ENCODE measurements at places on chromosomes 4 and X. TPM values are rescaled to one million over a fixed set of nuclear protein-coding genes. Genes with fewer than 3 reads are reported as not detected.

DNA sequence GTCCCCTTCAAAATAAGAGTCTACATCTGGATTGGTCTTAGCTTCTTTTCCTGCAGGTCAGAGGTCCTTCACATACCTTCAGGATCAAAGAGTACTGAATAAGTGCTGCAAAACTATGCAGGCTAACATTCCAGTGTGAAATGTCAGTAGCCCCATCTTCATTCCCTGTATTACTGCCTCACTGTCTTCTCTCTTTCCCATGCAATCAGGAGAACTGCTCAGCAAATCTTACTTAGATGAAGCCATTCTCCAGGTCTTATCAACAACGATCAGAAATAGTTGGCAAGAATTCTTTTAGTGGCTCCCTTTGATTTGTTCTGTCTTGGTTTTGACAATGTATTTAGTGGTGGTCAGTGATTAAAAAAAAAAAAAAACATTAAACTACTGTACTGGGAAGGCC is 26.0 kb upstream of the IQCM start:
- peaks cover 3% of the 10 kb centered on the region for H3K27me3 ChIP-seq
- H3K4me1 ChIP-seq: no peaks in the 10 kb centered on the region
- no peak overlapping the region for H3K4me3 ChIP-seq
- H3K27ac ChIP-seq: no peak overlapping the region
- no peak for DNase-seq

DMRTC1B gene
- total RNA-seq: not detected

LIN54 gene
- 22.7 TPM for total RNA-seq

DNA sequence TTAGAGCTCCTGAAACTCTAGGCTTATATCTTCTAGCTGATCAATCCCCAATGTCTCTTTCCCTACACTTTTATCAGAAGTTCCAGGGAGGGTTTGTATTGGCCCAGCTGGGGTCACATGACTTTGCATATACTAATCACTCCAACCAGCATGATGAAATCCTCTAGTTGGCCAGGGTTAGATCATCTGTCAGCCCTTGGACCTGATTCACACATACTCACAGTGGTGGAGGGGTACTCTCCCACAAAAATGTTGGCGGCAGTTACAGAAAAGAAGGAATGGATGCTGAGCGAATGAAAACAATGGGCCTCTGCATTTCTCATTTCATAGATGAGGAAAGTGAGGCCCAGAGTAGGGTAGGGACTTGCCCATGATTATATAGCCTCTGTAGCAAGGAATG is 151.1 kb downstream of the PJA1 start:
- H3K27ac ChIP-seq: no peak overlapping the region
- H3K4me1 ChIP-seq: no peaks in the 10 kb centered on the region
- no peak for DNase-seq
- H3K4me3 ChIP-seq: no peak overlapping the region
- H3K36me3 ChIP-seq: no peaks in the 10 kb centered on the region

GRCh38 chrX:123336666-123337065 is 152.6 kb downstream of the GRIA3 start:
- no peak overlapping the region for H3K27ac ChIP-seq
- no peaks in the 10 kb centered on the region for H3K27me3 ChIP-seq
- DNase-seq: no peak
- H3K4me3 ChIP-seq: no peak overlapping the region

DNA sequence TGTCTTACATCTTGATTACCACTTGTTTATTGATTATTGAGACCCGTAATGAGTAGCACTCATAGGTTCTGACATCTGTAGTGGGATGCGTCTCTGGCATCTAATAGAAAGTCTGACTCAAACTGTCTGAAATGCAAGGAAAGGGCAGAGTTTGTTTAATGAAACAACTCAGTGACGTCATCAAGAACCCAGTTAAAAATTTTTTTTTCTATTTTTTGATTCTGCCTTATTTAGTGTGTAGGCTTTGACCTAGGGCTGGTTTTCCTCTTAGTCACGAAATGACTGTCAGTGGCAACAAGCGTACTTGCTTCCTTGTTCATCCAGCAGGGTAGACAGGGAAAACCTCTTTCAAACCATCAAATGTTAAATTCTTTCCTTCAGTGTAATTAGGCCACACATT is 3.1 kb upstream of the CDKL5 start:
- no peak overlapping the region for H3K4me3 ChIP-seq
- H3K27ac ChIP-seq: no peak overlapping the region
- no peaks in the 10 kb centered on the region for H3K36me3 ChIP-seq

DNA sequence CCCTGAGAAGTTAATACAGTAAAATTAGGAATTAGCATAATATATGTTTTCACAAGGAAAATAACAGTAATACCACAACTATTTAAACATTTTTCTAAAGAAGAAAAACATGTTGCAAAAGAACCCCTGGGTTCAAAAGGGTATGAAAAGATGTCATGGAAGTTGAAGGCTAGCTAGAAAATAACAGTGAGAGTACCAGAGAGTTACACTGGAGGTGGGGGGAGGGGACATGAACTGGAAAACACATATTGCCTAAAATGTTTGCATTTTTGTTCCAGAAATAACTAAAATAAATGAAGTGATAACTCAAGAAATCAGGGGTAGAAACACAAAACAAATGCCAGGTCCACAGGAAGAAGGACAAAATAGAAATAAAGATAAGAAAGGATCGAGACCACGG is 336.6 kb upstream of the MAD2L1 start:
- peaks cover 3% of the 10 kb centered on the region for H3K27me3 ChIP-seq
- H3K4me1 ChIP-seq: no peaks in the 10 kb centered on the region
- no peak for DNase-seq
- H3K4me3 ChIP-seq: no peak overlapping the region

AFM gene
- total RNA-seq: not detected

DNA sequence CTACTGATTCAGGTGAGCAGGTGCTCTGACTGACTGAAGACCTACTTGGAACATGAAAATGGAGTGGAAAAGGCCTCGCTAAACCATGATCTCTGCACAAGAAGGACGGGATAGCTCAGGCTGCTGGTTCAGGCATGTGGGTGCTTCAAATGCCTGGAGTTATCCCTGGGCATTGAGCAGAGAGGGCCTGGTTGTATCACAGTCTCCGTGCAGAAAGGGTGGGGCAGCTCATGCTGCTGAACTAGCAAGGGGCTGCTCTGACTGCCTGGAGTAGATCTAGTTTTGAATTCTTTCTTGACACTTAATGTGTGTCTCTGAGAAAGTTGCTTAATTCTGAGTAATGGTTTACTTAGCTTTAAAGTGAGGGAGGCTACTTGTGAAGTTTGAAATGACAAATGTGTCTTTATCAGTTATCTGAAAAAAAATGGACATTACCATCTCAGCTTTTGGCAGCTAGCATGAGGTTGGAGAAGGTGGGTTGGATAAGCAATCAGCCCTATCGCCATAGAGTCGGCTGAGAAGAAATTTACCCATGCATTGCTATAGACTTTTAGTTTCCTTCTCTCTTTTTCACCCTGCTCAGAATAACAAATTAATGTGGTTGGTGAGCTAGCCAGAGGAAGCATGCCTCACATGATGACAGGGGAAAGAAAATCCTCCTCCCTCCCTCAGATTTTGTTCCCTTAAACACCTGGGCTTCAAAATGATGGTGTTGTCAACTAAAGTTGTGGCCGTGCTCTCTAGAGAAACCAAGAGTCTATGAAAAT is 832.4 kb downstream of the STIM2 start:
- no peak overlapping the region for H3K27ac ChIP-seq
- no peaks in the 10 kb centered on the region for H3K36me3 ChIP-seq
- no peak for DNase-seq
- no peaks in the 10 kb centered on the region for H3K4me1 ChIP-seq

DNA sequence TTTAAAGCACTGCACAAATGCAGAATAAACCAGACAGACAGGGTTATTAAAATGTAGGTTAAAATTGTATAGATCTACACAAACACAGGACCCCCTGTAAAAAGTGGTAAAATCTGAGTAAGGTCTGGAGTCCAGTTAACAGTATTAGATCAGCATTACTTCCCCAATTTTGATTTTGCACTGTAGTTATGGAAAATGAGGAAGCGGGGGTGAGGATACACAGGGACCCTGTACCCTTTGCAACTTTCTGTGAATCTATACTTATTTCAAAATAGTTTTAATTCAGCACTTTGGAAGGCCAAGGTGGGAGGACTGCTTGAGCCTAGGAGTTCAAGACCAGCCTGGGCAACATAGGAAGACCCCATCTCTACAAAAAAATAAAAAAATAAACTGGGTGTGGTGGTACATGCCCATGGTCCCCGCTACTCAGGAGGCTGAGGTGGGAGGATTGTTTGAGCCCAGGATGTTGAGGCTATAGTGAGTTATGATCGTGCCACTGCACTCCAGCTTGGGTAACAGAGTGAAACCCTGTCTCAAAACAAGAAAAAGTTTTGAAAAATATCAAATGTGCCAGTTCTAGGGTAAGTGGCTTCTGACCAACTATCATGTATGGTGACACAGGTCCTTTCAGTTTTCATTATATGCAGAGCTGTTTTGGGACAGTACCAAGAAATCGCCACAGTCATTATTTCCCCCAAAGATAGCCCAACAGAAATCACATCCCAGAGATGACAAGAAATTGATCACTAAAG is 17.7 kb downstream of the SEL1L3 start:
- no peaks in the 10 kb centered on the region for H3K27me3 ChIP-seq
- peaks cover 55% of the 10 kb centered on the region for H3K4me1 ChIP-seq
- H3K4me3 ChIP-seq: no peak overlapping the region
- no peak for DNase-seq
- H3K27ac ChIP-seq: peak overlapping the region; percentile 23

P2RY8 gene
- 13.3 TPM for total RNA-seq

GRCh38 chr4:140056015-140056414 is 98.0 kb downstream of the MAML3 start:
- H3K27ac ChIP-seq: no peak overlapping the region
- H3K4me3 ChIP-seq: no peak overlapping the region
- no peaks in the 10 kb centered on the region for H3K27me3 ChIP-seq
- H3K4me1 ChIP-seq: peaks cover 41% of the 10 kb centered on the region

- no peak overlapping the region for H3K27ac ChIP-seq
- no peaks in the 10 kb centered on the region for H3K4me1 ChIP-seq
- no peak overlapping the region for H3K4me3 ChIP-seq
- no peaks in the 10 kb centered on the region for H3K36me3 ChIP-seq
- DNase-seq: no peak
These were observed 224.1 kb downstream of the SHROOM3 start for GRCh38 chr4:76659103-76659490.

GRCh38 chrX:149908308-149908707 is 21.1 kb upstream of the HSFX4 start:
- no peaks in the 10 kb centered on the region for H3K27me3 ChIP-seq
- H3K4me1 ChIP-seq: peaks cover 4% of the 10 kb centered on the region
- no peak overlapping the region for H3K27ac ChIP-seq
- H3K4me3 ChIP-seq: no peak overlapping the region

DNA sequence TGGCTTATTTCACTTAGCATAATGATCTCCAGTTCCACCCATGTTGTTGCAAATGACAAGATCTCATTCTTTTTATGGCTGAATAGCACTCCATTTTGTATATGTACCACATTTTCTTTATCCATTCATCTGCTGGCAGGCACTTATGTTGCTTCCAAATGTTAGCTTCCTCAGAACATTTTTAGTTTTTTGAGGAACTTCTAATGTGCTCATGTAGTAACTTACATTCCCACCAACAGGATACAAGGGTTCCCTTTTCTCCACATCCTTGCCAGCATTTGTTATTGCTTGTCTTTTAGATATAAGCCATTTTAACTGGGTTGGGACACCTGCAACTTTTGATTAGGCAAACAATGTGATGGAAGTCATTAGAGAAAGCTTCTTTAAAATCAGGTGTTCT is 454.2 kb downstream of the NLGN4X start:
- no peak overlapping the region for H3K4me3 ChIP-seq
- DNase-seq: no peak
- no peak overlapping the region for H3K27ac ChIP-seq
- H3K4me1 ChIP-seq: no peaks in the 10 kb centered on the region
- H3K36me3 ChIP-seq: no peaks in the 10 kb centered on the region

PAGE4 gene
- not detected for total RNA-seq

DNA sequence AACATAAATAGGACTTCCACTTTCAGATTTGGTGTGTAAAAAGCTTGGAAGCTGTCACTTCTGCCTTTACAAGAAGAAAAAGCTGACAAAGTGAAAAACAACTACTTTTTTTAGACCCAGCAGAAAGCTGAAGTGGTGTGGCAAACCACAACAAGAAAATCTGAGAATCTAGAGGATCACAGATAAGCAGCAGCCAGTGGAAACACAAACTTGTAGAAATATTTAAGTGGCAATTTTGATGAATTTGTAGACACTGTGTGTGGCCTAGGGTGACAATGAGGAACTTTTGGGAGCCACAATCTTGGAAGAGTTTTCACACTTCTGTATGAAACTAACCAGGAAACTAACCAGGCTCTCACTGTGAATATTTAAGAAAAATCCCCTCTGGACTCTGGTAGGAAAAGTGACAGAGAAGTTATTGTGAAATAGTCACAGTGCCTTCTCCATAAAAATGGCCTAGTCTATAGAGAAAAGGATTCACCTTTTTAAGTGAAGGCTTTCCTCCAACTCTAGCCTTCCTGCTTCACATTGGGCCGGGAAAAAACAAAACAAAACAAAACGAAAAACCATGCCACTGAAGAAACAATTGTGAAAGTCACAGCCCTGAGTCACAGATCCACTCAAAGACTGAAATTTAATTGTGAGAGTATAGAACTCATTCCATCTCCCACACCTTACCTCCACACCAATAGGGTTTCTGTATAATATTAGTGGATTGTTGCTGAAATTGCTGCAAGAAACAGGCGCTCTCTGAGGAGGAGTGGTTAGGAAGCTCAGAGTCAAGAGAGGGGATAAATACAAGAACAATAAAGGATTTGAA is 26.7 kb upstream of the GUCY1A1 start:
- no peak for DNase-seq
- peaks cover 28% of the 10 kb centered on the region for H3K4me1 ChIP-seq
- no peak overlapping the region for H3K4me3 ChIP-seq
- peak overlapping the region; percentile 77 for H3K27ac ChIP-seq

RRH gene
- not detected for total RNA-seq

TKTL1 gene
- 1.1 TPM for total RNA-seq

DNA sequence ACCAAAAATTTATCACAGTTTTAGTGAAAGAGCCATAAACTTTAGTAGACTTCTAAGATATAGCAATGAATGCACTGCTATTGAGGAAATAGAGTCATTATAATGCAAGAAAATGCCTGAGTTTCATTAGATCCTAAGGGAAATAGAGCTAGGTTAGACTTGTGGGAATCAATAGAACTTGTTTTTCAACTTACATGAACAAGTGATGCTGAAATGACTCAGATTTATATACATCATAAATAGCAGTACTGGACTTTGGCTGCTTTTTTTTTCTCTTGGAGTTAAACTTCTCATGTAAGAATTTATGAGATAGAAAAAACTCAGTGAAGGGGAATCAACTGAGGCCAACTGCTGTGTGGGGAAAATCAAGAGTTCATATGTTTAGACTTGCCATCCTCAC is 216.5 kb upstream of the AADAT start:
- no peak overlapping the region for H3K27ac ChIP-seq
- H3K4me1 ChIP-seq: no peaks in the 10 kb centered on the region
- H3K36me3 ChIP-seq: no peaks in the 10 kb centered on the region
- H3K27me3 ChIP-seq: no peaks in the 10 kb centered on the region

DNA sequence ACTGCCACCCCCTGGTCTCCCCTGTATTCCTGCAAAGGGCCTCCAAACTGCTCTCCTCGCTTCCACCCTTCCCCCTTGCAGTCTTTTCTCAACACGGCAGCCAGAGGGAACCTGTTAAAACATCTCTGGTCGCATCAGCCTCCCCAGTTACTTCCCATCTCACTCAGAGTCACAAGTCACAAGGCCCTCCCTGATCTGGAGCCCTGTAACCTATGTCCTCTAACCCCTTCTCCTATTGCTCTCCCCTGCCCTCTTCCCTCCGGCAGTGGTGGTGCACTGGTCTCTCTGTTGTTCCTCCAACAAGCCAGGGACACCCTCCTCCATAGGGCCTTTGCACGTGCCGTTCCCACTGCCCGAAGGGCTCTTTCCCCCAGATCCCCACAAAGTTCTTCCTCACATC is 73.2 kb downstream of the SH3KBP1 start:
- H3K4me3 ChIP-seq: no peak overlapping the region
- H3K27me3 ChIP-seq: no peaks in the 10 kb centered on the region
- H3K4me1 ChIP-seq: peaks cover 42% of the 10 kb centered on the region
- peaks cover 2% of the 10 kb centered on the region for H3K36me3 ChIP-seq

Measured in activated naive CD8-positive, alpha-beta T cell treated with anti-CD3 and anti-CD28 coated beads for 36 hours (primary cell).